Activated naive CD4-positive, alpha-beta T cell (primary cell): ENCODE measurements at places on chromosomes 5 and 9.

DNA sequence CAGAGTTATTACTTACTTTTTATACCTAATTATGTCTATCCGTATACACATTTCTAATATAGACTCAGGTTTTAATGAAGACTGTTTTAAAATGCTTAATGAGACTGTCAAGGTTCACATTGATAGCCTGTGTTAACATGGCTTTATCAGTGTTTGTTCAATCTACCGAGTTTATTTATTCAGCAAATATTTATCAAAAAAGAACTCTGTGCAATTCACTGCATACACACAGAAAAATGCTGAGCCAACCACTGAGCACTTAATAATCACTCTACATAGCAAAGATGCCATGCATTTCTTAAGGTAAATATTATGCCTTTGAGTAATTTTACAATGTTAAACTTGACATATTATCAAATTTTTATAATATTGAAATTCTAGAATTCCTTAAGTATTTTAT lies 428.2 kb downstream of the ANXA1 start:
- DNase-seq = no peak

DNA sequence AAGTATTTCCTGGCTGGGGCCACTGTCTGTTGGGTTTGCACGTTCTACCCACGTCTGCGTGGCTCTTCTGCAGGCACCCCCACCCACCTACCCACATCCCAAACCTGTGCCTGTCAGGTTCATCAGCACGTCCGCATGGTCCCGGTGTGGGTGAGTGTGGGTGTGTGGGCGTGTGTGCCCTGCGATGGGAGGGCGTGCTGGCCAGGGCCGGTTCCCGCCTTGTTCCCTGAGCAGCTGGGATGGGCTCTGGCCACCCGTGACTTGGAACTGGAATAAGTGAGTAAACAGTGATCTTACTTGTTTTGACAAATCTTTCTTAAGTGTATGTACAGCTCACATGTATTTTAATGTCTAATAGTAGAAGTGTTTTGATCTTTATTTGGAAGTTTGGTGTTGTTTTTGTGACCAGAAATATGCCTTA lies 20.4 kb downstream of the ERGIC1 start:
- no peak for DNase-seq

GRCh38 chr5:124883681-124884080 lies 137.2 kb upstream of the ZNF608 start:
- no peak for DNase-seq

DNA sequence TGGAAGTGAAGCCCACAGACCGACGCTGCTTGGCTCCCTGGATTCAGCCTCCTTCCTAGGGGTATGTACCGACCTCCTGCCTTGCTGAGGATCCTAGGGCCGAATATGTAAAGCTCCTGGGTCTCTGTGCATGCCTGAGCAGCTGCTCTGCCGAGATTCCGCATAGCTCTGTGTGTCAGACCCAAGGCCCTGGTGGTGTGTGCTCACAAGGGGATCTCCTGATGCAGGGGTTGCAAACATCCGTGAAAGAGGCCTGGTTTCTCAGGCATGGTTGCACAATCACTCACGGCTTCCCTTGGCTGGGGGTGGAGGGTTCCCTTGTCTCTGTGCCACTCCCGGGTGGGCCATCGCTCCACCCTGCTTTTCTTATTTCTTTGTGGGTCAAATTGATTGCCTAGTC lies 19.9 kb upstream of the SVEP1 start:
- no peak for DNase-seq

DNA sequence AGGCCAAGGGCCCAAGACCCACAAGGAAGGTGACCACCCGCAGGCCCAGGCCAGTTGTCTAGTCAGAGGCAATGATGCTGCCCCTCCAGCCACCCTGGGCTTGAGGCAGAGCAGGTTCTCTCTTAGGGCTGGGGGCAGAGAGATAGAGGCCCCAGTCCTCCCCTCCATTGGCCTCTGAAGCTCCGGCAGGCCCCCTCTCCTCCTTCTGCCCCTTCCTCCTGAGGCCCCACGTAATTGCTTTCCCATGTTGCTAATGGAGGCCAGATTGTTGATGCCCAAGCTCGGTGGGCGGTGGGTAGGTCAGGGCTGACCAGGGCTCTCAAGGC lies 26.6 kb upstream of the ENHO start:
- no peak for DNase-seq
